AG04449 (cell line): ENCODE measurements at places on chromosomes 11 and 22.

DNA sequence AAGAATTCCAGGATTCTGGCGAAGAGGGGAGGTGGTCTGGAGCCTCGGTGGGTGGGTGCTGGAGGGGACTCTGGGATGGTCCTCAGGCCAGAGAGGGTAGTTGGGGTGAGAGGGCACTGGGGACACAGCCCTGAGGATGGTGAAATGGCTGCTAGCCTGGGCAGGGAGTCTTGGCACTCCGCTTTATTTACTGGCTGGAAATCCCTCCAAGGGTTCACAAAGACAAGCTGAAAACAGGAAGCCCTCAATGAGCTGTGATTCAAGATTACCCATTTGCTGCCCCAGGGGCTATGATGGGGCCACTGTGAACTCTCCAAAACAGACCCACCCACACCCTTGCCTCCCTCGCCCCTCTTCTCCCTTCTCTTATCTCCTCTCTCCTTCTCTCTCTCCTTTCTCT, 71.9 kb downstream of the FBXO7 start:
- no peak for DNase-seq

GRCh38 chr22:40193429-40194421, 16.0 kb downstream of the TNRC6B start:
- DNase-seq, result no peak

GRCh38 chr11:75356613-75357012, 5.2 kb upstream of the ARRB1 start:
- no peak for DNase-seq

DNA sequence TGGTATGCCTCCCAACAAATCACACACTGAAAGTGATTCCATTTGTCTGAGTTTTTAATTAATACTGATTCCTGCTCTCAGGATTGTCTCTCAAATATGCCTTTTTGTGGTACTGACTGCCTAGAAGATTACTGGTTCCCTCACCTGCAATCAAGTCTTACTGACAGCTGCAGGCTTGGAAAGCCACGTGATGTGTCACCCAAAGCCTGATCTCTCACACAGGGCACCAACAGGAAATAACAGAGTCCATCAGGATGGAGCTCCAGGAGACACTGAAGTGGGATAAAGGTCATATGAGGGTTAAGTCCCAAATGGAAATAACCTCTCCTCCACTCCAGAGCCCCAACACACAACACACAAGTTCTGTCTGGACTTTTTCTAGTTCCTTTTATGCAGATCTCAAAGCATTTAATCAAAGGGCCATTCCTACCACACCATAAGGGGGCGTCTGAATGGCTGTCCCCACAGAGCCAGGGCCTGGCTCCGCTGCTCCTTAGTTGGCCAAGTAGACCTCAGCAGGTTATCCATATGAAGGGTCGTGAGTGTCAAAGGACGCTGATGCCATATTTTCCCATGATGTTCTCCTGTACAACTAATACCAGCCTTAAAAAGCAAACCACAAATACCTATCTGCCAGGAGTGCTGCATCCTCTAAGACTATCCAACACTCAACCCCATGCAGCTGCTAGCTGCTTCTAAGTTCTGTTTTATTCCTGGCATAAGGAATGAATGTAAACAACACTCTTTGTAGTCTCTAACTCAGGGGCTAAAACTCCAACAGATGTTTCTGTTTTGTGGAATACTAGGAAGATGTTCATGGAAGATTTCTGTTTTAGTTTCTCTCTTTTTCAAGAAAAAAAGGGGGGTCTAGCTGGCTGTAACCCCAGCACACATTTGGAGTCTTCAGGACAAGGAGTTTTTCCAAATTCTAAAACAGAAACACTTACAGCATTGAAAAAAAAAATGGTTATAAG, 13.0 kb downstream of the SCUBE2 start:
- DNase-seq, result no peak

GRCh38 chr11:3903207-3903896, 47.9 kb downstream of the STIM1 start:
- no peak for DNase-seq

GRCh38 chr11:14835496-14836492, 56.2 kb downstream of the CYP2R1 start:
- no peak for DNase-seq

DNA sequence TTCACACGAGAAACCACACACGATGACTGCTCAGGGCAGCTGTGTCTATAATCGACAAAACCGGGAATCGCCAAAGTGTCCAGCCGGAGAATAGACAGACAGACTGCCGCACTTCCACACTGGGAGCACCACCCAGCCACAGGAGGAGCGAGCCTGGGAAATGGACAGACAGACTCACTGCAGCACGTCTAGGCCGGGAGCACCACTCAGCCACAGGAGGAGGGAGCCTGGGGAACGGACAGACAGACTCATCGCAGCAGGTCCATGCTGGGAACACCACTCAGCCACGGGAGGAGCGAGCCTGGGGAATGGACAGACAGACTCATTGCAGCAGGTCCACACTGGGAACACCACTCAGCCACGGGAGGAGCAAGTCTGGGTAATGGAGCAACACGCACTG, 137.2 kb downstream of the BRD1 start:
- no peak for DNase-seq
